Diencephalon (tissue), 1 donor: ENCODE measurements at places on chromosomes 4 and X. TPM values are rescaled to one million over a fixed set of nuclear protein-coding genes. Genes with fewer than 3 reads are reported as not detected.

The OTUD6A gene
- not detected for total RNA-seq

The NR3C2 gene
- total RNA-seq, result 9.0 TPM

The ADH1A gene
- not detected for total RNA-seq

The CPZ gene
- total RNA-seq, result 1.4 TPM

The SERTM2 gene
- total RNA-seq, result 0.23 TPM

The C1QTNF7 gene
- total RNA-seq, result 0.69 TPM

The NKAP gene
- total RNA-seq, result 10.6 TPM

The INTS6L gene
- 20.5 TPM for total RNA-seq

The CLTRN gene
- total RNA-seq, result 0.46 TPM

The SAGE1 gene
- not detected for total RNA-seq

The MAGED2 gene
- total RNA-seq, result 309 TPM

The SLC6A14 gene
- total RNA-seq, result not detected

The MAP3K15 gene
- 0.46 TPM for total RNA-seq

The RNF175 gene
- 45.7 TPM for total RNA-seq

The IL13RA1 gene
- 9.5 TPM for total RNA-seq

The P2RY10 gene
- not detected for total RNA-seq

The TBCK gene
- total RNA-seq, result 85.6 TPM

The TDO2 gene
- total RNA-seq, result 0.92 TPM

The MAGEB6 gene
- total RNA-seq, result not detected

The FAM184B gene
- total RNA-seq, result 9.0 TPM

The CT45A1 gene
- total RNA-seq, result not detected
